ENCODE measurements at places on chromosomes 2 and 18.

DNA sequence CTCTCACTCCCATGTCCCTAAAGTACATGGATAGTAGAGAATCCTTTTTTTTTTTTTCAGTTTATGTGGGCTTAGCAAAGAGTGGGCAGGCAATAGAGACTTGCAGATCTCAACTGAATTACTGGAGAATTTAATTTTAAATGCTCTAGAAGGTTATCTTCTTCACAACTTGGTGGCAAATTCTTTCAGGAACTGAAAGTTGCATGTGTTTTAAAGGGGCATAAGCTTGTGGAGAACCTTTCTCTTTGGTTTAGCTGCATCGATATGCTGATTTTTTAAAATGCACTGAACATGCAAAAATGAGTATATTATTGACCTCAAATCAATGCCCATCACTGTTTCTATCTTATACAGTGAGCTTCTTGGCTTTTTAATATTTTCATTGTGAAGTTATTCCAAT, 24.9 kb upstream of the GALNT3 start:
- DNase-seq = no peak

DNA sequence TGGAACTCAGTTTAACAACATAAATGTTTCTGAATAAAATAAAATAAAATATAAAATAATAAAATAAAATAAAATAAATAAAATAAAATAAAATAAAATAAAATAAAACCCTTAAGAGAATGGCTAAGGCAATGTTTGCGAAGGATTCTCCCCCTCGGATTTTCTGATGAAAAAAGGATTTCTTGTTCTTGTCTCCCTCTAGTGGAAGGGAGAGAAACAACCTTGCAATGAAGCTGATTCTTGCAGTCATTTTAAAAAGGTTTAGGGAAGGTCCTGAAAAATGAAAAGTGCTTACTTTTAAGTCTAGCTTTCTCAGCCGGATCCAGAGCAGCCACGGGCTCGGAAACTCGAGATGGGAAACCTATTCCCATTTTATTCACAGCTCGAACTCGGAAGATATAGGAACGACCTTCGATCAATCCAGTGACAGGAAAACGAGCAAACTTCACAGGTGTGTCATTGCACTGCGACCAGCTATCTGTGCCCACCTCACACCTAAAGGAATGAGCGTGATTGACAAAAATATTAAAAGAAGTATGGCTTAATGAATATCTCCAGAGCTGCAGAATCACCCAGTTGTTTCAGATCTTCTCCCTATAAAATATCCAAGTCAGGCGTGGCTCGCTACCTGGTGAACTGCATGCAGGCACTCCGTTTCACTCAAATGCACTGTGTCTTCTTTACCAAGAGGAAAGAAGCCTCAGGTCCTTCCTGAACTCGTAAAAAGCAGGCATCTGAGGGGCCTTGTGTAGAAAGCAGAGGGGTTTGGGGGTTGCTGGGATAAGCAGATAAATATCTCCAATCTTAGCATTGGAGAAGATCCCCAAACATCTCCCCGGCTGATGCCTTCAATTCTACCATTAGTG, 68.1 kb downstream of the MYOM1 start:
- DNase-seq = no peak

DNA sequence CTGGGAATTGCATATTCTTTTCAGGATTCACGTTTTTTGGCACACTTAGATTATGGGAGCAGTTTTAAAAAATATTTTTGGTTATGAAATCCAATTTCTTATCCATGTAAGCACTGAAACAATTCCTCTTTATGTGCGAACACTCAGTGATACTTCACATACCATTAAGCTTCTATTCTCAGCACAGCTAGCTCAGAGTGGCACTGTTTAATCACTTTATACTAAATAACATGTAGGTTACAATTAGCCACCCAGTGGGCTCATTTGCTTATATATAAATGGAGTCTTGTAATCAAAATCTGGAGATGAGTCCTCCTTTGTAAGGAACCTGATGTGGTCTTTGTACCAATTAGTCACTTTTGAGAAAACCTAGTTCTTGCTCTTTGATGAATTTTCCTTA, 11.3 kb upstream of the MC4R start:
- DNase-seq = no peak

DNA sequence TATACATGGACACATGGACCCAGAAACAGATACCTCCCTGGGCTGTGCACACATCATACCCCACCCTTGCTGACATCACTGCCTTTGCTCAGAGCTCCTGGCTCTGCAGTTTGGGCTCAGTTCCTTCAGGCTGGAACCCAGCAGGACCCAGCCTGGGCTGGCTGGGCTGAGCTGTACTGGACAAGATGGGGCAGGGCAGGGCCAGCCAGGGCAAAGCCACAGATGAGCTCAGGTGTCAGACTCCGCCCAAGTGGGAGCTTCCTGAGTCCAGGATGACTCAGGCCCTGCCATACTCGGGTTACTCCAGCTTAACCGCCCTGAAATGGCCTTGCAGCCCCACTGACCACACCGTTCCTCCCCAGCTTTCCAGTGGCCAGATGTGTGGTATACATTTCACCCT, 284.9 kb downstream of the OSR1 start:
- DNase-seq = no peak

DNA sequence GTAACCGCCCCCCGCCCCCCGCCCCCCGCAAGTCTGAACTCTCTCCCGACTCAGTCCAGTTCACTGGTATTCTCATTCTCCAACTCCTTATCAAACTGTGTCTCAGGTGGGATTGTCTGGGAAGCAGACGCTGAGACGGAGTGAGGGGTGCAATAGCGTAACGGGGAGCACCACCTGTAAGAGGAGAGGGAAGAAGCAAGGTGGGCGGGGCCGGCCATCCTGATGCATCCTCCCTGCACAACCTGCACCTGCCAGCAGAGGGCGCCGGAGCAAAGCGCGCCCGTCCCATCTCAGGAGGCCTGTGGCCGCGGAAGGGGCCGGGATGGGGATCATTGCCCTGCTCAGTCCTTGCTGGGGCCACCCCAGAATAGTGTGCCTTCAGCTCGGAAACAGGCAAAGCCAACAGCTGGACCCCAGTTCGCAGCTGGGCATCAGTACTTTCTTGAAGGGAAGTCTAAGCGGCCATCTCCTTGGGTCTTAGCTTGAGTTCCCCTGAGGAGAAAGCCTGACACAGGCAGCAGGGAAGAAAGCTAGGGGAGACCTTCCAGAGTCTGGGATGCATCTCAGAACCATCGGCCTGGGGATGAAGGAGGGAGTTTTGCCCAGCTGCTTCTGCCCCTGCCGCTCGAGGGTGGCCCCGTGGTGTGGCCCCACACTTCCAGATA, 208.0 kb downstream of the TFCP2L1 start:
- peak; percentile 44 for DNase-seq

- DNase-seq = no peak
Measured at GRCh38 chr18:23981369-23981980, 33.1 kb upstream of the TTC39C start.

DNA sequence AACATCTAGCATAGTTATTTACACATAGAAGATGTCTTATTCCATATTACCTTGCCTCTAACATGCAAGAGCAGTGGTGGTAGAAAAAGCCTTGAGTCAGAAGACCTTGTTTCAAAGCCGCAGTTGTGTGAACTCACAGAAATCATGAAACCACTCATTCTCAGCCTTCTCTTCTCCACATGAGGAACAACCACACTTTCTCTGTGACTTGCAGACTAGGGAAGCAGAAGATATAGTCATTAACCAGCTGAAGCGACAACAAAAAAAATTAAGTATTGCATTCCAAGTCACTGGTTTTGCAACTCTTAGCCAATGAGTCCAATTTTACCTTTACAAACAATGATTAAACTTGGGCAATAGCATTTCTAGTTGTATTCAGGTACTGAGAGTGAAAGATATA, 19.0 kb downstream of the TWSG1 start:
- DNase-seq = no peak

DNA sequence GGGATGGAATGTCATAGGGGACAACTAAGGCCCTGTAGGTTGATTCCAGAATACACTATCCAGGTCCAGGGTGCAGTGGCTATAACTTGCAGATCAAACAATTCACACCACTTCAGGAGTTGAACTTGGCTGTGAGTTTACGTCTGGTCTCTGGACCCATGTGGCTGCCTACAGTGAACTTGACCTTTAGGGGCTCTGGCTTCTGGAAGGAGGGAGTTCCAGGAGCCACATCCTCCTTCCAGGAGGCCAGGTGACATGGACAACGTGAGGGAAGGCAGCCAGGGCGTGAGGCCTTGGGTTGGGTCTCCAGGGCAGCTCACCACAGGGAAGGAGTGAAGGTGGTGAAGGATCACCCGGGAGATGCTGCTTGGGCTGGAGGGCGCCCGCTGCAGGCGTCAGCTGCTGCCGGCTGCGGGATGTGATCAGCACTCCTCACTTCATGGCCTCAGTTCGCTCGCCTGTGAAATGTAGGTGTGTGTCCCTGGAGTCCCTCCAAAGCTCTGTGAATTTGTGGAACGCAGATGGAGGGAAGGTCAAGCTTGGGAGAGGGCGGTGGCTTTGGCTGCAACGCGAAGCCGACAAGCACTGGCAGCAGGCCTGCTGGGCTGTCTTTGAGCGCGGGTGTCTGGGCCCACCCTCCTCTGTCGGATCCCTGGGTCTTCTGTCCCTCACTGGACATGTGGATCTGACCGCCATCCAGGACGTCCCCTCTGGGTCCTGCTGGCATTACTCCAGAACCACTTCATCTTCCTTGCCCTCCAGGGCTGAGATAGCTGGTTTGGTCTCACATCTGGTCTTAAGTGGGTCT, 146.5 kb downstream of the GLI2 start:
- DNase-seq = no peak

GRCh38 chr2:205276116-205276777, 406.1 kb upstream of the NRP2 start:
- no peak for DNase-seq

DNA sequence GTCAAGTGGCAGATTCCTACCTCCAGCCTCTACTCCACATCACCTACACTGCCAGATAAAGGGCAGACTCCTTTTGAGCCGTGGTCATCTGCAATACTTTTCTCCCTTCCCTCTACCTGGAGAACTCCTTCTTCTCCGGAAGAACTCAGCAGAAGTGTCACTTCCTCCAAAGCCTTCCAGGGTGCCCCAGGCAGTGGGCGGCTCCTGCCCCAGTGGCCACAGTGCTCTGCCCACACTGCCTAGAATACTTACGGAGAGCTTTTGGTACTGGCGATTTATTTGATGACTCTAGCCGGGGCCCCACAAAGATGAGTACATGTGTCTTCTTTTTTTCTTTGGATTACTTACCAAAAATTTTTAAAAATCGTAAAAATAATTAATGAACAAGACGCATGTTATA, 39.7 kb downstream of the FOSL2 start:
- DNase-seq = no peak

DNA sequence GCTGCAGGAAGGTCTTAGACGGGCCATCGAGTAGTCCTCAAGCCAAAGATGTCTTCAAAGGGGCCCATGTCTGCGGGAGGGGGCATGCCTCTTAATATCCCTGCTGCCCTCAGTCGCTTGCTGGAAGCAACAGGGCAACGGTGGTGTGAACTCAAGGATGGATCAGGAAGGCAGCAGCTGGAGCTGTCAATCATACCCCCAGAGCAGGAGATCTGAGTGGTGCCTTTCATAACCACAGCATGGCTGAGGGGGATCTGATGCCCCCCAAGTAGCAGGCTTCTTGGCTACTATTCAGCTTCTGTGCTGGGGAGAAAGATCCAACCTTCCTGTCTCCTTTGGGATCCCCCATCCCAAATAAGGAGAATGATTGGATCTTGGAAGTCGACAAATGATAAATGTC, 46.4 kb downstream of the INSIG2 start:
- no peak for DNase-seq

GRCh38 chr2:47639467-47639866, 143.5 kb upstream of the MSH6 start:
- no peak for DNase-seq

- DNase-seq = no peak
Measured at GRCh38 chr2:47040651-47041050, 114.5 kb downstream of the STPG4 start.

DNA sequence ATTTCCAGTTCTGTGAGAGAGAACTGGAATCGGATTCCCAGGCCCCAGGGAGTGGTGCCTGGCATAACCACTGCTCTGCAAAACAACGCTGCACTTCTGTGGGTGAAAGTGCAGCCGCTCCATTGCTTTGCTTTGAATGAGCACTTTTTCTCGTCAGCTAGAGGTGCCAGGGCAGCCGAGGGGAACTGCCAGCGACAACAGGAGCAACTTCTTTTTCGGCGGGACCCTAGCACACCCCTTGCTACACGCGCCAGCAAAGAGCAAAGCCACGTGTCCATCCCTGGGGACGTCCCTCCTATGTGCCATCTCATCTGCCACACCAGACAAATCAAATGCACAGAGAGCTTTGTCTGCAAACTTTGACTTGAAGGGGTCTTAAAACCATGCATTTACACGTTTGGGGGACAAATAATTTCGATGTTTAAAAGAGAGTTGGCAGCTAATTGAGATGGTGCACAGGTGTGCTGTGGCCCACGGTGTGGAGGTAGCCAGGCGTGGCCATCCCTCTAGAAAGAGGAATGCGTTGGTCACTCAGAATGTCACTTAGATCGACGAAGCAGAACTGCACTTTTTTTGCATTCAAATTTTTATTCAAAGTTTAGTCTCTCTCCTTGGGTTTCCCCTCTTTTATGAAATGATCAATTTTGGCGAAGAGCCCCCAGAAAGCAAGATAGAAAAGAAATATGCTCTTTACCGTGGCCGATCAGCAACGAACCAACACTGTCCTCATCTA, 151.8 kb downstream of the MBP start:
- no peak for DNase-seq

DNA sequence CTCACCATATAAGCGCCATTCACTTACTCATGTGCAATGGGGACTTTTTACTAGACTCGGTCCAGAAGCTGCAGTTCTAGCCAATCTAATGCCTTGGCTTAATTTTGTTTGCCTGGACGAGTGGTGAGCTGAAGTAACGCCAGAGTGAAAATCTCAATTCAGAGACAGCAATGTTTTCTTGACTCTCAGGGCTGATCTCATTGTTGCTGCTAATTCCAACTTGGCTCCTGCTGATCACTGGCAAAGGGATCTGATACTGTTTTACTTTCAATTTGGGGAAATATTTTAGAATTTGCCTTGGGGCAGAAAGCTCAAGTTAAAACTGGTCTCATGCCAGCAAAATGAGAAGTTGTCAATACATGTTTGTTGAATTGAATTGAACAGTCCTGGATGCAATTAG, 906.6 kb upstream of the CDH2 start:
- no peak for DNase-seq

DNA sequence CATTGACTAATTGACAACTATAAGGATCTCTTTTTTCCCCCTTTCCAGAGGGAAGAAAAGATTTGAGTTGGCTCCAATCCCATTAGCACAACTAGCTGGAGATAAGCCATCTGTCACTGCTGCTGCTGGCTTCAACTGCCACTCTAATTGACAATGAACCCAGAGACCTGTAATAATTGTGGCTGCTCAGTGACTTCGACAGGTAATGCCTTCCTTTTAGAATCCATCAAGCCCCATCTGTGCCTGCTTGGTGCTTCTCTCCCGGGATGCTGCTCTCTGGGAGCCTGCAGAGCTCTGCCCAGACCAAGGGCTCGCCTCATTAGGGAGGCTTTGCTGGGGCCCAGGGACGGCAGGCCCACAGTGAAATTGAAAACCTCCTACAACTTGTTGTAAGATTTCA, 376.7 kb upstream of the SOX11 start:
- no peak for DNase-seq

GRCh38 chr2:54287532-54287931, 31.5 kb upstream of the TSPYL6 start:
- no peak for DNase-seq

- DNase-seq = no peak
Measured at GRCh38 chr2:69260666-69261065, 126.4 kb downstream of the GFPT1 start.

GRCh38 chr18:59083136-59083818, 56.4 kb upstream of the SEC11C start:
- DNase-seq = no peak

All from stimulated activated CD4-positive, alpha-beta T cell treated with anti-CD3 and anti-CD28 coated beads, Interleukin-15, amount 100 ng/mL, for 48 hours (primary cell).